ENCODE measurements at places on chromosomes 3 and 15. TPM values are rescaled to one million over a fixed set of nuclear protein-coding genes. Genes with fewer than 3 reads are reported as not detected.

DNA sequence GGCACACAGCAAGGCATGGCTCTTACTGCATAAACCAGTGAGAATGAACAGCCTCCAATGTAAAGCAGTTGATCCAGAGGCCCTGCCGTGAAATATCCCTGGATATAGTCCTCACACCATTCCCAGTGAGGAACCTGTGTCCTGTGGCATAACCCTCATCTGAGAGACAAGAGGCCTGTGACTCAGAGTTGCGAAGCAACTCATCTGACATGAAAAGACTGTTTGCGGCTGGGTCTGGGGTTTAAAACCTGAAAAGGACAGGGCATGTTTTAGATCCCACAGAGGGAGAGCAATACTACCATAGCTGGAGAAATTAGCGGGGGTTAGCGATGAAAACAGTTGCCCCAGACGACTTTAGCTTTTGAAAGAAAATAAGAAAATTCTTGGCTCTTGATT lies 165.3 kb upstream of the BHLHE40 start:
- no peak for DNase-seq

- no peak for DNase-seq
These were observed 94.3 kb upstream of the CHMP2B start for GRCh38 chr3:87132801-87133200.

DNA sequence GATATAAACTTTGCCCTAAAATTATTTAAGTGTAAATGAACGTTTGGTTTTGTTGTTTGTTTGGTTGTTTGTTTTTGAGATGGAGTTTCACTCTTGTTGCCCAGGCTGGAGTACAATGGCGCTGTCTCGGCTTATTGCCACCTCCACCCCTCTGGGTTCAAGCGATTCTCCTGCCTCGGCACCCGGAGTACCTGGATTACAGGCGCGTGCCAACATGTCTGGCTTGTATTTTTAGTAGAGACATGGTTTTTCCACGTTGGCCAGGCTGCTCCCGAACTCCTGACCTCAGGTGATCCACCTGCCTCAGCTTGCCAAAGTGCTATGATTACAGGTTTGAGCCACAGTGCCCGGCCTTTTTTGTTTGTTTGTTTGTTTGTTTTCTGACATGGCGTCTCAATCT lies 87.9 kb upstream of the CHD2 start:
- no peak for DNase-seq

GNAI2 gene
- total RNA-seq = 157 TPM

IMPG2 gene
- 0.24 TPM for total RNA-seq

NANOGP8 gene
- total RNA-seq = not detected

EPHB3 gene
- 2.3 TPM for total RNA-seq
